Smooth muscle cell of the umbilical artery (primary cell): ENCODE measurements at places on chromosomes 2 and 18. TPM values are rescaled to one million over a fixed set of nuclear protein-coding genes. Genes with fewer than 3 reads are reported as not detected.

The PLCD4 gene
- 0.59 and 0.78 TPM in 2 replicates for total RNA-seq

The IL1RL1 gene
- 0.14 and 0.30 TPM in 2 replicates for total RNA-seq

The MPP4 gene
- 0.89 and 5.3 TPM in 2 replicates for total RNA-seq

The KYNU gene
- total RNA-seq, result 0.18 and 1.8 TPM in 2 replicates

The CD8B gene
- total RNA-seq, result not detected in 2 replicates
